ENCODE measurements at places on chromosomes 13 and 19.

DNA sequence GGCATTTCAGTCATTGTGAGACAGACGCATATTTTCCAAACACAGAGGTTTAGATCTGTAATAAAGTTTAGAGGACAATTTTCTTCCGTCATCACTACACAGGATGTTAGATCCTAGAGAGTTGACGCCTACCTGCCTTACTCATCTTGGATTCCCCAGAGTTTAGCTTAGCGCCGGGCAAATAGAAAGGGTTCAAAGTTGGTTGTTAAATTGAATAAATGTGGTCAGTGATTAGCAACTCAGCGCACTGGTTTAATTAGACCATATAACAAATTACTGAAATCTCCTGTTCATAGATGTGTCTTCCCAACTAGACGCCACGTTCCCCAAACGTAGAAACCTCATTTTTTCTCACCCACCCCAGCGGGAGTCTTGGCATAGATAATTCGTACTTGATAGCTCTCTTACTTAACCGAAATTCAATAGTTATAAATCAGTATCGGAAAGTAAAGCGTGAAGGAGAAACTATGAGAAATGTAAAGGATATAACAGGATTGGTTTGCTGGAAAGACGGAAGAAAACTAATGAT lies 726 bp upstream of the UFM1 start:
- peak; percentile 64 for DNase-seq

DNA sequence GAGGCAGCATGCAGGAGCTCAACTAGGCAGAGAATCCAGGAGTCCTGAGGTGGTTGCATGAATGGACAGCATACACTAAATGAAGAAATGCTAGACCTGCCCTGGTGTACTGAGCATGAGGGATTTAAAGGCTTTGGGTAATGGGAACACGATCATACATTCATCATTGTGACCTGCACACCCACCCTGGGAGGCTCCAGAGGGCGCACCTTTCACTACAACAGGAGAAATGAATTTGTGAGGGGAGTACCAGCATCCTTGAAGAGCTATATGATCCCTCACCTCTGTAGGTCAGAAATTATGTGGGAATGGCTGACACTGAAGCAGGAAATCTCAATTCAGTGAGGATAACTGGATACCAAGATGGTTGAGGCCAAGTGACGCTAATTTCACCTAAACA lies 8.9 kb downstream of the KLK2 start:
- no peak for DNase-seq

- no peak for DNase-seq
Observed at GRCh38 chr13:29292045-29292444, 303.4 kb downstream of the SLC7A1 start.

DNA sequence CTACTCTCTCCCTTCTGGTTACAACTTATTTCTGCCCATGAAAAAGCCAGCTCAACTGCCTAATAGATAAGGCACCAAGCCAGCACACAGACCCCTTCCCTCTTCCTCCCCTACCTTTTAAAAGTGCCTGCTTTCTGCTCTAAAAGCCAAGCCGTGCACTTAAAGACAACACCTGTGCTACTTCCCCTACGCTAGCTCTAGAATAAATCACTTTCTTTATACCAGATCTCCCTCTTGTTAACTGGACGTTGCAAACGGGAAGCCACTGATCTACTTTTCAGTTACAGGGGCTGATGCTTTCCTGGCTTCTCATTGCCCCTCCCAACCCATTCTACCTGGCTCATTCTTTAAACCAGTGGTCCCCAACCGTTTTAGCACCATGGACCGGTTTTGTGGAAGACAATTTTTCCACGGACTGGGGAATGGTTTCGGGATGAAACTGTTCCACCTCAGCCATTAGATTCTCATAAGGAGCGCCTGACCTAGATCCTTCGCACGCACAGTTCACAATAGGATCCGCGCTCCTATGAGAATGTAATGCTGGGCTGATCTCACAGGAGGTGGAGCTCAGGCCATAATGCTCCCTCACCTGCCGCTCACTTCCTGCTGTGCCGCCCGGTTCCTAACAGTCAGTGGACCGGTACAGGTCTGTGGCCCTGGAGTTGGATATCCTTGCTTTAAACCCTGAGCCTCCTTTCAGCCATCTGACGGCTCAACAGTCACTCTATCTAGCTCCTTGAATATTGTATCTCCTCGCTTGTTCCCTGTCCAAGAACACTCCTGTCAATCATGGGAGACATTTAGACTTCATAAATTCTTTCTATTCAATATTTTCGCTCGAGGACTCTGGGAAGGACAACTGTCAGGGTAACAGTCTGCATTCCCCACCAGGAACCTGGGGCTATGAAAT lies 841 bp upstream of the ZNF223 start:
- no peak for DNase-seq

DNA sequence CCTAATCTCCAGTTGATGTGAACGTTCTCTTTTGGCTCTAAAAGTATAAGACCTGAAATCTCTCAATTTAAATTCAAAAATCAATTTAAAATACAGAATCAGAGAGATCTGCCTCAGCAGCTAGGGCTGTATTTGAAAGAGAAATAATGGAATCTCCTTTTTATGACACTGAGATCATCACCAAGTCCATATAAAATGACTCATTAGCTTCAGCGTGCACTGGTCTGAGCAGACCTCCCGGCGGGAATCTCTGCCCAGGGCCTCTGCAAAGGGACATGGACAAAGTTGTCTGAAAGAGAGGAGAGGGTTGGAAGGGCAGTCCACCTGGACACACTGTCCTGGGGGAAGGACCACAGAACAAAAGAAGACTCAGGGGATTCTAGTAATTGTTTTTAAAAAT lies 855.6 kb downstream of the EFNB2 start:
- no peak for DNase-seq

- DNase-seq = peak; percentile 57
Observed at GRCh38 chr19:8702350-8702749, 3.8 kb upstream of the ACTL9 start.

DNA sequence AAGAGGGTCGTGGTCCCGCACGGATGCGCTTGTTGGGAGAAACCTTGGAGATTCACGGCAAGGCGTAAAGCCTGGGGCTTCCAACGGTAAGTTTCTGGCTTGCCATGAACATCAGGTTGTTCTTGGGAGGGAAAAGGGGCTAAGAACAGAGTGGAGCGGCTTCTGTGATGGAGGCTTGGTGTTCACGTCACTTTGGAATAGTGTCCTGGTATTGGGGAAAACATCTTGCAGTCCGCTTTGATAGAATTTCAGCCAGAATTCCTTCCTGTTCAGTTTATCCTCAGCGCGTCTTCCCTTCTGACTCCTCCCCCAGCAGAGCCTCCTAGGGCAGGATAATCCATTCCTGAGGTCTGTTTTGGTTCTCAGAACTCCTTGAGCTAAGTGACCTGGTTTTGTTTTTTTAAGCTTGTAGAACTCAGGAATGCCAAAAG lies 2.0 kb downstream of the KCTD15 start:
- DNase-seq = no peak

- DNase-seq = no peak
Observed at GRCh38 chr13:40502236-40502635, 164.2 kb downstream of the FOXO1 start.

DNA sequence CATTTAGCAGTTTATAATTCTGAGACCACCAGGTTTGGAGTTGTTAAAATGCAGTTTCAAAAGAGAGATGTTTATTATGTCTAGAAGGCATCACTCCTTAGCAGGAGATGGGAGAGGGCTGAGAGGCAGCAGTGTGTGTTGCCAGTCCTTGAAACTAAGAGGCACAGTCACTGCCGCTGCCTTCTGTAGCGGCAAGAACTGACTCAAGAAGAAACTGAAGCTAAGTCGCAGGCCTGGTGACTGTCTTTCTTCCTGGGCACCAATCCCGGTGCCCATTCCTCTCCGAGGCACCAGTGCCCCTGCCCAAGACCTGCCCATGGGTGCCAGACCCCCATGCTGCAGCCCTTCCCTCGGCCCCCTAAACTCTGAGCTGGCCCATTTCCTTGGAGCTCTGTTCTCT lies 20.1 kb downstream of the N4BP2L1 start:
- DNase-seq = no peak

DNA sequence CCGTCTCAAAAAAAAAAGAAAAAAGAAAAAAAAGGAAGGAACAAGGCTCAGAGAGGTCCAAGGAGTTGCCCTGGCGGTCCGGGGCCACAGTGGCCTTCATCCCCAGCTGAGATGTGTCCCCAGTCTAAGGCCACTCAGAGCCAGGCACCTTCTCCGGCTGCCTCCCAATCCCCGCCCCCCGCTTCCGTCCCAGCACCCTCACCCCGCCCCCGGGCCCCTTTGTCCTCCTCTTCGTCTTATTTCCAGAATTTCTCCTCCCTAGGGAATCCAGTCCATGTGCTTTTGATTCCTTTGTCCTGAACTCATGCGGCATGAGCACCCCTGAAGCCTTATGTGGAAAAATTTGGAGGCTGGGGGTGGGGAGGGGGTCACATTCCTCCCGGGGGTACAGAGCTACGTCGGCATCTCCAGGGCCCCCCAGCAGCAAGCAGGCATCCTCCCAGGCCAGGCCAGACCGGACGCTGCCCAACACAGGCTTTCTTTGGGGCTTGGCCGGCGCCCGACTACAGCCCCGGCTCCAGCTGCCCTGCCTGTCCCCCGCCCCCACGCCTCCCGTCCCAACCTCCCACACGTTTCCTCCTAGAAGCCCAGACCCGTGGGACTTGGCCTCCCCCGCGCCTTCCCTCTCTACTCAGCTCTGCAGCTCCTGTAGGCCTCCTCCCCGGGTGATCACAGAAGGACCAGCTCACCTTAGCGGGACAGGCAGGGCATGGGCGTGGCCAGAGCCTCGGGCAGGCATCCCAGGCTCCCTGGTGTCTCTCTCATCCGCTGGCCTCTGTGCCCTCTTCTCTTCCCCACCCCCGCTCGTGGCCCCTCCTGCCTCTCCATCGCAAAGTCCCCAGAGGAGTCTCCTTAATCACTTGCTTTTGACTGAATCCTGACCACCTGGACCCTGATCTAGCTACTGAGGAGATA lies 17.8 kb upstream of the ADGRE5 start:
- DNase-seq = peak; percentile 42

DNA sequence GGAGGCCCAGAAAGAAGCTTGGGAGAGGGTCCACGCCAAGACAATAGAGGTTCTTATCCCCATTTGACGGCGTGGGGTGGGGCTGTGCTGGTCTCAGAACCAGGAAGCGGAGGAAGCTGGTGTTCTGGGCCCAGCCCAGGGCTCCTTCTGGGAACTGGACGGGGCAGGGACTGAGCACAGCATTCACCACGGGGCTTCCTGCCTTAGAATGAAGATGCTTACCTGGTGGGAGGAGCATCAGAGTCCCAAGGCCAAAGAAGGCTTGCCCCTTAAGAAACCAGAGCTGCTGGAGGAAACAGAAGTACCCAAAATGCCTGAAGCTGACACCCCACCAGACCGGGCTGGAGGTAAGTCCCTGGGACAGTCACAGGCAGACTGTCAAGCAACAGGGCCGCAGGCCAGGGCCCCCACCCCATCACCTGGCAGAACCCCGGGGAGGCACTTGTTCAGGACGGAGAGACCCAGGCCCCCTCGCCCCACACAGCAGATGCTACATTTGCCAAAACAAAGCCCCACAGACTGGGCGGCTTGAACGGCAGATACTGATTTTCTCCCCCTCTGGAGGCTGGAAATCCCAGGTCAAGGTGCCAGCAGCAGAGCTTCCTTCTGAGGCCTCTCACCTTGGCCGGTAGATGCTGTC lies 17.8 kb upstream of the IGLON5 start:
- no peak for DNase-seq

DNA sequence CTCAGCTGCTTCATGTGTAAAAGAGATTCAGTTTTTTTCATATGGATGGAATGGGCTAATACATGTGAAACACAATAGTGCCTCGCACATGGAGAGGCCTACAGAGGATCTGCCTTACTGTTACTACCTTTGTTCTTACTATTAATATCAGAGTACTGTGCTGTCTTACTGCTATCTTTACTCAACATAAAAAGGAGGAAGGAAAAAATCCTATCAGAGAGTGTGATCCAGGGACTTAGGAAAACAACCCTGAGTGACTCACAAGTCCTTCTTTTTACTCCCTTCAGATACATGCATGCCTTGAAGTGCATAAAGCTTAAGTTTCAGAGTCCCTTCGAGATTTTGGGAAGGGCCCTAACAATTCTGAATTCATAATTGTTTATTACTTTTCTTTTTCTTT lies 136.8 kb downstream of the TBC1D4 start:
- DNase-seq = no peak
